ENCODE measurements at places on chromosomes 11 and 22.

GRCh38 chr22:46432164-46433068 lies 96.9 kb downstream of the TRMU start:
- peak; percentile 11 for DNase-seq

- peak; percentile 23 for DNase-seq
Observed at GRCh38 chr11:61532134-61533038, 23.8 kb downstream of the LRRC10B start.

DNA sequence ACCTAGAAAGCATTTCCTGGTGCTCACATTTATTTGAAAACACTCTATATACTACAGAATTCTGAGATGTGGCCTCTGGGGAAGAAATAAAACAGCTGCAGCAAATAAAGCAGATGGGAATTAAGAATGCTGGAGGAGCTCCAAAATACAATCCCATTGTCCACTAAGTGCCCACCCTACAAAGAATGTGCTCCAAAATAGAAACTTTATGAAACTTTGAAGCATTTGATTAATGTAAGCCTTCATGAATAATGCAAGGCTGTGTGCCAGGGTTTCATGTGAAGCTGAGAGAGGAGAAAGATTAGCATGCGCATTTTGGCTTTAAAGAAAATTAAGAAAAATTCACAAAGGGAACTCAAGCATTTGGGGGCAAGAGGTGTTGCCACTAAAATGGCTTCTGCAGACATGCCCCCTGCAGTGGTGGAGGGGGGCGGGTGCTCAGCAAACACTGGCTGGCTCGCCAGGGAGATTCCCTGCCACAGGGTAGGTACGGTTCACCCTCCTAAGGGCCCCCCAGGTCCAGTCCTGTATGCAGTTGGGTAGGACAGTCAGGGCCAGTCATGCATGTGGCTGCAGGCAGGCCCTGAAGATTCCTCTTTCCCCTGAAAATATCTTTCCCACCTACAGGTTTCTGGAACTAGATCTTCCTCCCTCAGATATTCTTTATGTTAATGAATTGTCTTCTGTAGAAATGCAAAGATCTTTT lies 46.6 kb upstream of the RCN1 start:
- peak; percentile 85 for DNase-seq

- DNase-seq: no peak
Observed at GRCh38 chr11:77374108-77374507, 72.6 kb upstream of the GDPD4 start.

- DNase-seq: no peak
Observed at GRCh38 chr11:131612533-131612932, 242.1 kb downstream of the NTM start.

- no peak for DNase-seq
Observed at GRCh38 chr11:111229604-111230003, 15.9 kb upstream of the POU2AF2 start.

DNA sequence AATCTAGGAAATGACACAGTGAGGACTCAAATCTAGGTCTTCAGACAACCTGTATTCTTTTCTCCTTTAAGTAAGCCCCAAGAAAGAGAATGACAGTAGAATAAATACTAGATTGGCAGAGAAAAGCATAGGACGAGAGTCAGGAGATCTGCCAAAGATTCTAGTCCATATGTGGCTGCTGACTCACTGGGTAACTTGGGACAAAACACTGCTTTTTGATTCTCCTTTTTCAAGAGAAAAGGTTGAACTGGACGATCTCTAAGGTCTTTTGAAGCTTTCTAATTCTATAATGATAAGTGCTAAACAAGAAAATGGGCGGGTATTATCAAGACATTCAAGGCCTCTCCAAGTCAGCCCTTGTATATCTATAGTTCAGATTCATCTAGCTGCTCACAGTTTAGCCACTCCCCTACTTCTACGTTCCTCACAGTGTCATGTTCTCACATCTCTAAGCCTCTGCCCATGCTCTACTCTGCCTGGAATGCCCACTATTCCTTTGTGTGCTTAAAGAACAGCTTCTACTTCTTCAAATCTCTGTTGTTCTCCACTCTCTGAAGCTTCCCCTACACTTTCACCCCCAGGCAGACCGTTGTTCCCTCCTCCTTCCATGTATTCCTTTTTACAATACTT lies 53.0 kb downstream of the RELT start:
- DNase-seq: peak; percentile 68

DNA sequence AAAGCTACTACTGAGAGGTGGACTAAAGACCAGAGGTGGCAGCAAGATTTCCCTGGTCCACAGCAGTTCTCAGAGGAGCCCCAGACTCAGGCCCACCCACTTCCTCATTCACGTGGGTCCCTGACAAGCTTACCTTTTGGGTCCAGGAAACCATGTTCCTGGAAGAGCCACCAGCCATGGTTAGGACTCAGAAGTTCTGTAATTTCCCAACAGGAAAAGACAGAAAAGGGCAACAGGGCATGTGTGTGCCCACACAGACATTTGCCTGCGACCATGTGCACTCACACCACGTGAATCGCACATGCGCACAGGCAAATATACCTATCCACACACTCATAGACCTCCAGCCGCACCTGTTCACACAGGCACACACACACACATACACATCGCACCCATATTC lies 42.9 kb downstream of the LRRC32 start:
- no peak for DNase-seq

- no peak for DNase-seq
Observed at GRCh38 chr11:109864151-109864661, 229.0 kb upstream of the ZC3H12C start.

DNA sequence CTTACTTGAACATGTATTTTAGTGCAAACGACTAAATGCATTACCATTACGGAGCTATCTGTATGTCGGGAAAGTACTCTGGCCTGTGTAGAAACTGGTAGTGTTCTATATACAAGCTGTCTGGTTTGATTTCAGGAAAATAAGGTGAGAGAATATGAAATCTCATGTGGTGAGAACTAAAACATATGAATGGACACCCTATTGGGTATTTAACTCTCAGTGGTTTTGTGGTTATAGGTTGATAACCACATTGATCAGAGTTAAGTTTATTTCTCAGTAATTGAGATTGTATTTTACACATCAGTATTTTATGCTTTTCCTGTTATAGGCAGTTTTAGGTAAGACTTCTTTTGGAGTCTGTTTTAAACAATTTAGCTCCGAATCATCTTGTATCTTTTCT lies 10.4 kb downstream of the ANO5 start:
- no peak for DNase-seq

GRCh38 chr22:42156121-42156520 lies 25.5 kb upstream of the CYP2D6 start:
- DNase-seq: no peak

DNA sequence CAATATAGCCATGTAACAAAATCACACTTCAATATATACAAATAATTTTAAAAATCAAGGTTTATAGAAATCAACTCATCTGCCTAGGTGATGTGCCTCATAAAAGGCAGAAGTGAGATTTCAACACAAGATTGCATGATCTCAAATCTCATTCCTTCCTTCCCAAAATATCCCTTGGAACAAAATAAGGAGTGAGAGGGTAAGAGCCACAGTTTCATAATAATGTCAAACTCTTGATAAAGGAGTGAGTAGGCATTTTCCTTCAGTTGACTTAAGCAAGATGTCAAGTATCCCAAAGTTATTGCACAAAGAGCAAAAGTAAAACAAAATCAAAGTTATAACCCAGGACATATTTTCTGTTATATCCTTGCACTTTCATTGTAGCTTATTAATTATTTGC lies 81.3 kb downstream of the C22orf31 start:
- peak; percentile 74 for DNase-seq

- peak; percentile 80 for DNase-seq
Observed at GRCh38 chr11:121625777-121626506, 173.2 kb upstream of the SORL1-AS1 start.

DNA sequence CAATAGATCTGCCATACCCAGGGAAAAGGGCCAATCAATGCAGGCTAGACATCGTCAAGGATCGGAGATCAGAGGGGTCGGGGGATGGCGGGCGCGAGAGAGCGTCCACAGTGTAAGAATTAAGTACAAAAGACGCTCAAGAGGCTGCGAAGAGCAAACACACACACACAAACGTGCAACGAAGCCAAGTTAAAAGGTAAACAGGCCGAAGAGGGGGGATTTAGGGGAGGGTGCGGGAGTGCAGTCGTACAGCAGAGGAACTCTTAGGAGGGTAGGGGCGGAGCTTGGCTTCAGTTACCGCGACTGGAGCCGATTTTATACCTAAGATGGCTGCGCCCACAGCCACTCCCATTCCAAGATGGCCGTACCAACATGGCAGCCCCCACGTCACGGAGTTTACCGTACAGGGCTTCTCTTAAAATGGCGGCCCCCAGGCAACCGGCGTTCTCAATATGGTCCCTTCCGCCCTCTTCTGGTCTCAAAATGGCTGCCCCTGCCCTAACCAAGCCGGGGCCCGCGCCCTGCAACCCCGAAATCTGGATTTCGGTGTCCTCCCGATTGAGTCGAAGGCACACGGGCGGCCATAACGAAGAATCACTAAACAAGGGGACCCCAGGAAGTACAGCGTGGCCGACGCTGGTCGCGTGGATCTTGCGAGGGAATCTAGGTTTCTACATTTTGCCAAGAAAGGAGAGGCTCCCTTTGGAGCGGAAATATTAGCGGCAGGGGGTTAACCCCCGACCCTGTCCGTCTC lies 1.9 kb downstream of the GNG3 start:
- peak; percentile 97 for DNase-seq

DNA sequence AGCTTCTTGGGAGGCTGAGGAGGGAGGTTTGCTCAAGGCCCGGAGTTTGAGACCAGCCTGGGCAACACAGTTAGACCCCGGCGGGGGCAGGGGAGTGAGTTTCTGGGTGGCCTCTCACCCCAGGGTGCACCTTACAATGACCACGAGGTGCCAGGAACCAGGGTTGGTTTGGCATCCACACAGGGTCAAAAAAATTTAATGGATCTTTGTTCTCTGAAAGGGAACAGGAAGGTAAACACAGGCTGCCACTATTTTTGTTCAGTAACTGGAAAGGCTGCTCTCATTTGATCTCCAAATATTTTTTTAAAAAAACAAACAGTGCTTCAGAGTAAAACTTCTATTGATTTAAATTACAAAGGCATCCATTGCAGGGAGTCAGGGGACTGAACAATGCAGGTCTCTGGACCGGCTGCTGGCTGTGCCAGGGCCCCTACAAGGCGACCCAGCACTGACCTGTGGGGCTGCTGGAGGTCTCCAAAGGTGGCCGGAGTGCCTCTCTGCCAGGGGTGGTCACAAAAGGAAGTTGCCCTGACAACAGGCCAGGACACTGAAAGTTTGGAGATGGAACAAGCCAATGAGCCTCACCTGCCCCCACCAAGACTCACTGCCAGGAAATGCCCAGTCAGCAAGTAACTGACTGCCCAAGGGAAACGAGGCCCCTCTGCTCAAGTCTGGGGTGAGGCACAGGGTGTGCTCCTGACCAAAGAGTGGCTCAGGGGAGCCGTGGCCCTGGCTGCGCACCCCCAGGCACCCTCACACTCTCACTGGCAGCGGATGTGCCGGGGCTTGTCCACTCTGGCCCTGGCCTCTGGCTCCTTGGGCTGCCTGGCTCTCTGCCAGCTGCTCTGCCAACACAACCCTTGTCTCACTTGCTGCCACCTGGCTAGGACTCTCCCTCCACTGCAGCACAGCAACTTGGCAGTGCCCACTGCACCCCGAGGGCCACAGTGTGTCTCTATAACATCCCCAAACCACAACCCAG lies 51.8 kb downstream of the ARFGAP3 start:
- DNase-seq: no peak

DNA sequence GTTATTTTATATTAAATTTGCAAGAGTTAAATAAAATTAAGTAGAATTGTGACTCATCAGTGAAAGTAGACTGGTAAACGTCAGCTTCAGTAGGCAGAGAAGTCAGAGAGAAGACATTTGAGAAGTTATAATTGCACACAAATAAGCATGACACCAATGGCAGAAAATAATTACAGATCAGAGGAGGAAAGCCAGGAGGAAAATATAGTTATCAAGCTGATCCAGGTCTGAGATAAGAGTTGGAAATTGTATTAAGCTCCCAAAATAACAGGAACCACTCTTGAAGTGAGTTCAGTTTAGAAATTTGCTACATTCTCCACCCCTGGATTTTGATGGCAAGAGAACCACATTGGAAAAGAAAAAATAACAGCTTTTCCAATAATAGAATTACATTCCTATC lies 533.8 kb upstream of the CHORDC1 start:
- no peak for DNase-seq

DNA sequence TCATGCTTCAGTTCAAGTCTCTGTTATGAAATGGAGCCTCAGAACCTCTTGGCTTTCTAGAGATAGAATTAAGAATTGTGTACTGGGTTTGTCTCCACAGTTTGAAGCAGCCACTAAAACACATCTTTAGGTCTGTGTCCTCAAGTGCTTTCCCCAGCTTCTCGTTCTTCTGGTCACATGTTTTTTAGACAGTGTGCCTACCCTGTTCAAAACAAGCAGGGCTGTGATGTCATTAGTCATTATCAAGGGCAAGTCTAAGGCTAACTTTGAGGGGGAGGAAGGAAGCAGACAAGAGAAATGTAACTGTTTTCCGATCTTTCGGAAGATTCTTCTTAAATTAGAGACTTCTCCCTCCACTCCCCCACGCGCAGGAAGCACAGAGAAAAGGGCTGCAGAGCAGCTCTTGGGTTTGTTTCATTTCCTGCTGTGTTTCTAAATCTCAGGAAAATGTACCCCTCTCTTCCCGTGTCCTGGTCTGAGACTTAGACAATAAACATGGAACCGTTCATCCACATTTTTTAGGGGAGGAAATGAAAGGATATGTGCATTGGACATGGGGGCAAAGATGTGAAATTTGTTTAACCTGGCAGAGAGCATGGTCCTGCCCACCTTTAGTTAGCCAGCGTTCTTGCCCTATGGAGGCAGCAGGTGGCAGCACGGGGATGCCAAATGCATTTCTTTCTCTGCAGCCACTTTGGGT lies 3.1 kb downstream of the AKIP1 start:
- peak; percentile 47 for DNase-seq

DNA sequence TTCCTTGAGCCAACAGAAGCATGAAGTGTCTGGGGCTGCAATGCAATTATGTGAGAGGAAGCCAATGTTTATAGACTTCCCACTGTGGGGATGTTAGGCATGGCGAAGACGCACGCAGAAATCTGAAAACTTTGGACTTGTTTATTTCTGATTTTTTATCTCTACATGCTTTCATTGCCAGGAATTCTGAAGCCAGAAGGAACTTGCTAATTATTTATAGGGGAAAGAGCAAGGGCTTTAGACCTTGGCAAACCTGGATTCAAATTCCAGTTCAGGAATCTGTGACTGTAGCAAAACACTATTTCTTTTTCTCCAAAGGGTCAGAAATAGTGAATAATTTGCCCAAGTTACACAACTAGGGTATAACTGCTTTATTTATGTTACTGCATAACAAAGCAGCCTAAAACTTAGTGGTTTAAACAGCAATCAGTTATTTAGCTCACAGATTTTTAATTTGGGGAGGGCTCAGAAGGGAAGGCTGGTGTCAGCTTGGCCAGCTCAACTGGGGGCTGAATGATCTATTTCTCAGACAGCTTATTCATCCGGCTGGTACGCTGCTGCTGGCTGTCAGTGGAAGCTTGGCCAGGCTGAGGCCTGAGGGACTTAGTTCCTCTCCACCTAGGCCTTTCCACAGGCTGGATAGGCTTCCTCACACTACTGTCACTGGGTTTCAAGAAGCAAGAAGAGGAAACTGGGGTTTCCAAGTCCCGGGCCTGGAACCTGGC lies 1.9 kb upstream of the OR6Q1 start:
- DNase-seq: peak; percentile 39

- peak; percentile 89 for DNase-seq
Observed at GRCh38 chr11:110479108-110480101, 49.7 kb downstream of the FDX1 start.

Measured in fibroblast of the aortic adventitia (primary cell).